NCI-H187 (cell line): ENCODE measurements at places on chromosomes 5 and 9.

DNA sequence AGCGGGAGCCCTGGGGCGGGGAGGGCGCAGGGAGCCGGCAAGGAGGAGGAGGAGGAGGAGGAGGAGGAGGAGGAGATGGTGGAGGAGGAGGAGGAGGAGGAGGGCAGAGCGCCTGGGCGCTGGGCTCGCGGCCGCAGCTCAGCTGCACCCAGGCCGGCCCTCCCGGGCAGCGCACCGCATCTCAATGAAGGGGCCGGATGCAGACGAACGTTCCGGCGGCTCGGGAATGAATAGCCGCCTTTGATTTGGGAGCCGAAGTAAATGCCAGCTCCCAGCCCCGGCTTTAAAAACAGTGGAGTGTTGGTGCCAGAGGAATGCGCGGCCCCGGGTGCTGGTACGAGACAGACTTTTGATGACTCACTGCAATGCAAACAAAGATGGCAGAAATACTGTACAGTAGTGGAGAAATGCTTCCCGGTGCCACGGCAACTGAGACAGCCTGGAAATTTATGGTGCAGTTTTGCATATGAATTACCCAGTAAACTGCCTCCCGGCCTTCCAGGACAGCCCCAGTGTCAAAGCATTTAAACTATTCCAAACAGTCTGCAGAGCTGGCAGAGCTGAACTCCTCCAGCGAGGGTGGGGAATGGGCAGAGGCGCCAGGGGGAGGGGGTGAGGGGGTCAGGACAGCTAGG, 43.1 kb downstream of the NACC2 start:
- peak; percentile 21 for DNase-seq

- DNase-seq = no peak
Measured at GRCh38 chr5:7794311-7794710, 56.6 kb downstream of the CFAP90 start.

- DNase-seq = no peak
Measured at GRCh38 chr9:114592356-114592755, 4.8 kb downstream of the ATP6V1G1 start.

DNA sequence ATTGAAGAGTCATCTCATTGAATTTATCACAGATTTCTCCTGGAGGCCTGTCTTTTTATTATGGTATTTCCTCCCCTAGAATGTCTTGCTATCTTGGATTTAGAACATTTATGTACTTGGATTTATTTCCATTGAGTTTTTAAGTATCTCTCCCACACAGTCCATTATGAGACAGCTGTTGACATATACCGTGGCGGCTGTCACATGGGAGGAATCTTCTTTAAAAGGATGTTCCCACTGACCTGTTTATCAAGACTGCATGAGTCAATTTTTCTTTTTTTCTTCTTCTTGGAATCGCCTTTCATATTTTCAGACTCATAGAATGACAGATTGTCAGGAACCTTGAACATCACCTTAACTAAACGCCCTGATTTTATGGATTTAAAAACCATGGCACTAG, 2.9 kb upstream of the CAVIN4 start:
- DNase-seq = no peak

DNA sequence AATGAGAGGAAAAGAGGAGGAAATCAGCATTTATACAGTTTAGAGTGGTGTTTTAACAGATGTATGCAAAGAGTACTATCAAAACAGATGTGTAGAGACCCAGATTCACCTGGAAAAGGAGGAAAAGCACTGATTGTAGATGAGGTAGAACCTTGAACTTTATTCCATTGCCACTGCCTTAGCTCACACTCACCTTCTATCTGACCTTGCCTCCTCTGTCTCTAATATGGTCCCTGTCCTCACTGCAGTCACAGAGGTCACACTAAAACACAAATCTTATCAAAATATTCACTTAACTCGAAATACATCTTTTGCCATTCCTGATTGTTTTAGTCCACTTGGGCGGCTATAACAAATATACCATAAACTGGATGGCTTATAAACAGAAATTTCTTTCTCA, 7.0 kb downstream of the GIN1 start:
- no peak for DNase-seq

DNA sequence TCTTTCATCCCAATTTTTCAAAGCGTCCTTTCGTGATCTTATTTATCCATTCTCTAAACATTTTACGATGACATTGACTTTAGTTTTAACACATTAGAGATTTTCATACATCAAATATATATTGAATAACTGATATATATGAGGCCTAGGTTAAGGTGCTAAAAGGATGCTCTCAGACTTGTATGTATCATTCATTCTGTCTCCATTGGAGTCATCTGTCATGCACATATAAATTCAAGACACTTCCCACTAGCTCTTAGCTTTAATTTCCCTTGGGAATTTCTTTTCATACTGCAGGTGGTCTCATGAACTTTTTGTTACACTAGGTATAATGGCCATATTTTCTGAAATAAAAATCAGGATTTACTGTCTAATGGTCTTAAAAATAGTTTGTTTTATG, 635.8 kb upstream of the C9orf72 start:
- DNase-seq = no peak

DNA sequence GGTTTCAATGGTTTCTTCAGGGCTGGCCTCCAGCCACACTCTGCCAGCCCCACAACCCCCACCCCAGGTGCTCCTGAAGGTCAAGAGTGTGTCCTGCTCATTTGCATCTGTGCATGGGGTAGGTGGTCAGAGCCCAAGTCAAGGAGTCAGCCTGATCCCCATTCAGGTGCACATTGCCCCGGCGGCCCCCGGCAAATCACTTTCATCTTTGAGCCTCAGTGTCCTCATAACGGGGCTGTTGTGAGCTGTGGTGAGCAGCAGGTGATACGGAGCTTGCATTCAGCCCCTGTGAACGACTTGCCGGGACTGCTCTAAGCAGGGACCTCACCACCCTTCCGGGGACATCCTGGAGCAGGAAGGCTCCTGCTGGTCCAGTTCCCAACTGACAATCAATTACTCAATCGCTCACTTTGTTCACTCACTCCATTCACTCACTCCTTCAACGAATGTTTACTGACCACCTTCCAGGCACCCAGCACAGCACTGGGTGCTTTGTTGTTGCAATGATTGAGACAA, 93.2 kb upstream of the CPEB4 start:
- no peak for DNase-seq

- no peak for DNase-seq
Measured at GRCh38 chr5:17794201-17794600, 159.9 kb downstream of the TAF11L14 start.

DNA sequence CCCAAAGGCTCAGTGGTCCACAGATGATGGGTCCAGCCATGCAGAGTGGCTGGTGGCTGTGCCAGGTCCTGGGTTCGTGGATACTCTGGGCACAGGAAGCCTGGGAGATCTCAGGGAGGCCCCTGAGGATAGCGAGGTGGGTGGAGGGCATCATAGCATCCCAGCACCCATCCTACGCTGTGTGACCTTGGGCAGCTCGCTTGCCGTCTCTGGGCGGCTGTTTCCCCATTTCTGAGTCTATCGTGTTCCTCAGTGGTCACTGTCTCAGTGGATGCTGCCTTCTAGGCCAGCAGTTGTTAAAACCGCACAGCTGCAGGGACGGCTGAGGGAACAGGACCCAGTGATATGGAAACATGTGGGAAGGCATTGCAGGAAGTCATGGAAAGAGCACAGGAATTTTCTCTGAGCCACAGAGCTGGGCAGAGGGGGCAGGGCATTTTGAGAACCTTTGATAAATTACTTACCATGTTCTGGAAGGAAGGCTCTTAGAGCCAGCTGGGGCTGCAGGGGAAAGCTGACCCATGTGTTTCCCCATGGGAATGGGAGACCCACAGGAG, 86.4 kb upstream of the COL5A1 start:
- no peak for DNase-seq

GRCh38 chr5:39815711-39816110, 390.9 kb upstream of the DAB2 start:
- DNase-seq = no peak

DNA sequence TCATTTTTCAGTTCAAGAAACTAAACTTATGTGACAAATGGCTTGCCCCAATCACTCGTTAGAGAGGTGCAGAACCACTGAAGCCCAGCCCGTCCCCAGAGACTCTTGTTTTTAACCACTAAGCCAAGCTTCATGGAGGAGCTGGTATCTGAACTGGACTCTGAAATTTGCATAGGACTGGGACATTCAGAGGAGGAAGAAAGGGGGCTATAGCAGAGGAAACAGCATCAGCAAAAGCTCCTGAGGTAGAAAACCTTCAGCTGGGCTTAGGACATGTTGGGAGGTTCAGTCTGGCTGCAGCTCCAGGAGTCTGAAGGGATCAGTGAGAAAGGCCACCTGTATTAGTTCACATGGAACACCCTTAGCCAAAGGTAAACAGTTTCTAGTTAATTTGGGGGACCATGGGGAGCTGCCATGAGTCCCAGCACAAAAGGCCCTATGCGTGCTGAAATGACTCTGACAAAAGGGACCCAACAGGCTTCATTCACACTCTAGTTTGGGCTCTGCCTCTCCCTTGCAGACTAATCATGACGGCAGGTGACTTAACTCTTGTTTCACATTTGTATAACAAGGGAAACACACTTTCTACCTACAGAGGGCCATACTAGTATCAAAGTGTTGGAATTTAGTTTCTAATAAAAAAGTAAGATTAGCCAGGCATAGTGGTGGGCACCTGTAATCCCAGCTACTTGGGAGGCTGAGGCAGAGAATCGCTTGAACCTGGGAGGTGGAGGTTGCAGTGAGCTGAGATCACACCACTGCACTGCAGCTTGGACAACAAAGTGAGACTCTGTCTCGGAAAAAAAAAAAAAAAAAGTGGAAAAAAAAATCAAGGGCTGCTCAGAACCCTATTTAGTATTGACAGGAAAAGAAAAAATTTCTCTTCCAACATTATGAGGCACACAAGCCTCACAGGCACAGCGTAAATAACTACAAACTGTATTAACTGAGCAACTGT, 10.2 kb downstream of the FBXO10 start:
- no peak for DNase-seq

DNA sequence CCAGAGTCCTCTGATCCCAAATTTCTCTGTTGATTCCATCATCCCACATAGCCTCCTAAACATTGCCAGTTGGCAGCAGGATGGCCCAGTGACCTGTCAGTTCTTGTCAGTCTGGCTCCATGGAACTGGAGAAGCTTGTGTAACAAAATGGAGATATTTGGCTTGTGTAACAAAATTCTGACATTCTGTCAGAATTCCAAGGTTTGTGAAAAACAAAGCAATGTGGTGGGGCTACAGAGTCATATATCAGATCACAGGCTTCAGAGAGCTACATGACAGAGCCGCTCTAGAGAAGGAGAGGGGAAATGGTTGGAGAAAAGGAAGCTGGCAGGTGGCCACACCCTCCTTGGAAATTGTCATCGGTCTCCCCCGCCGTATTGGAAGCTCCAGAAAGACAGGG, 75.4 kb upstream of the MAN2A1 start:
- DNase-seq = no peak

- DNase-seq = no peak
Measured at GRCh38 chr5:79787448-79787847, 97.8 kb downstream of the CMYA5 start.

- DNase-seq = no peak
Measured at GRCh38 chr5:135428586-135428985, 18.6 kb downstream of the DCANP1 start.

DNA sequence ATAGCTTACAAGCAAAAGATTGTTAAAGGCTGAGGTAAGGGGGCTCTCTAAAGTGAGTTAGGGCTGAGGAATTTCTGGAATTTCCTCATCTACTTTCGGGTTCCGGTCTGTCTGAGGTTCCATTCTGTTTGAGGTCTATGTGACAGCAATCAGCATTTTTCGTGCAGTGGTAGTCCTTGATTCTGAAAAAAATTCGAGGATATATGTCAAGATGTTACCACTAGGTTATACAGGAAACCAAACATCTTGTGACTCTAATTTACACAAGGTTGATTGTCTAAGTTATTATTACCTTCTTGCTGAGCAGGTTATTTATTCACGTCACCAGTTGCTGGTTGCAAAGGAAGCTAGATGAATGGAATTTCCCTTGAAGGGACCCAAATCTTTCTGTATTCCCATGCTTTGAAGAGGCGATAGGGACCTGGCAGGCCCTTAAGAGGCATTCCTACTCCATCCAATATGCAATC, 35.2 kb downstream of the RLN2 start:
- no peak for DNase-seq

- DNase-seq = no peak
Measured at GRCh38 chr9:26809795-26810194, 82.8 kb downstream of the CAAP1 start.

DNA sequence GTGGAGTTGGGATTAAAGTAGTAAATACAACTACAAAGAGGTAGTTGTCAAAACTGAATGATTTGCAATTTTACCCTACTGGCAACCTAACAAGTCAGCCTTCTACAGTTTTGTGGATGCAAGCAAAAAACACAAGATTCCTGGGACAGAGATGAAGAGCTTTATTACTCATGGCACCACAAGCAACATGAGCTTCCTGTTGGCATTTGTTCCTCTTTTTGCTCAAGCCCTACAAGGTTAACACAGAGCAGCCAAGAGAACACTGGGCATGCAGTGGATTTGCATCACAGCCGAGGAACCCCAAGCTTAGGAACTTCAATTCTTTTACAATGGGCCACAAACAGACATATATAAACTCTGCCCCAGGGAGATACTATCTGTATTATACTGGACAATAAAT, 28.8 kb upstream of the DMAC1 start:
- DNase-seq = no peak

DNA sequence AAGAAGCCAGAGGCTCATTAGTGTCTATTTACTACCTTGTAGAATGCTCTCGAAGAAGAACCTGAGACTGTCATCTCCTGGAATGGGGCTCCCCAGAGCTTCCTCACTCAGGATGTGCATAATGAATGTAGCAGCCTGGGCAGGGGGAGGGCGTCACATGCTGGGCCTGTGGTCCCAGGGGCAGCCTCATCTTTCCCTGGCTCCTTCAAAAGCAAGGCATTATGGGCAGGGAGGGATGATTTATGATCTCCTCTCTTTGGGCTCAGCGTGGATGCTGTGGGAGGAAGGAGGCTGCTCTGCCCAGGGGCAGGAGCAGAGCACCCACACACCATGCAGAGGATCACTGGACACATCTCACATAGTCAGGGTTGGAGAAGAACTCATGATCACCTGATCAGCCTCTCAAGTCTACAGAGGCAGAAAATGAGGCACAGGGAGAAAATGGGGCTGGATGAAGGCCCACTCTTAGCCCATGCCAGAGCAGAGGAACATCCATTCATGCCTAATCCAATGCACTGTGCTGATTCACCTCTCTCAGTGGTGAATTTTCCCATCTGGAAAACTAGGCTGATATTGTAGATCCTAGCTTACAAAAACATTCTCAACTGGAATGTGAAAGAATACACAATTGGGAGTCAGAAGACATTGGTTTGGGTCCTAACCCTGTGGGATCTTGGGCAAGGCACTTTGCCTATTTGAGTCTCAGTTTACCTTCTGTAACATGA, 173.7 kb downstream of the CARTPT start:
- peak; percentile 34 for DNase-seq

DNA sequence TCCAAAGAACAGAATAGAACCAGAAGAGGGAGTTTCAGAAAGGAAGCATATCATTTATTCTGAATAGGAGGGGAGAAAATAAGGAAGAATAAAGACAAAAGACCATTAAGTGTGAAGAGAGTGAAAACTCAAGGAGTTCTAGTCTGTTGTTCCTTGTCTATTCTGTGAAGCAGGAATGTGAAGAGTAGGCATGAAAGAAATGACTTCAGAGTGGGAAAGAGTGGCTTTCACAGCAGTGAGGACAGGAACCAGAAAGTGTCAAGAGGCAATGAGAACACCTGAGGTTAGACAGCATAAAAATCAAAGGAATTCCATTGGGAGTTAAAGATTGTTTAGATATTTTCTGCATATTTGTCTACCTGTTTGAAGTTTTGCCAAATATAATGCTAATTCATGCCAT, 768.8 kb upstream of the GRAMD2B start:
- DNase-seq = no peak
